Spleen (tissue), 13 donors: ENCODE measurements at places on chromosomes 2 and 18. TPM values are rescaled to one million over a fixed set of nuclear protein-coding genes. Genes with fewer than 3 reads are reported as not detected.

Gene TTC31
- 36.4 TPM for total RNA-seq

Gene MIB1
- 27.6 TPM for total RNA-seq

DNA sequence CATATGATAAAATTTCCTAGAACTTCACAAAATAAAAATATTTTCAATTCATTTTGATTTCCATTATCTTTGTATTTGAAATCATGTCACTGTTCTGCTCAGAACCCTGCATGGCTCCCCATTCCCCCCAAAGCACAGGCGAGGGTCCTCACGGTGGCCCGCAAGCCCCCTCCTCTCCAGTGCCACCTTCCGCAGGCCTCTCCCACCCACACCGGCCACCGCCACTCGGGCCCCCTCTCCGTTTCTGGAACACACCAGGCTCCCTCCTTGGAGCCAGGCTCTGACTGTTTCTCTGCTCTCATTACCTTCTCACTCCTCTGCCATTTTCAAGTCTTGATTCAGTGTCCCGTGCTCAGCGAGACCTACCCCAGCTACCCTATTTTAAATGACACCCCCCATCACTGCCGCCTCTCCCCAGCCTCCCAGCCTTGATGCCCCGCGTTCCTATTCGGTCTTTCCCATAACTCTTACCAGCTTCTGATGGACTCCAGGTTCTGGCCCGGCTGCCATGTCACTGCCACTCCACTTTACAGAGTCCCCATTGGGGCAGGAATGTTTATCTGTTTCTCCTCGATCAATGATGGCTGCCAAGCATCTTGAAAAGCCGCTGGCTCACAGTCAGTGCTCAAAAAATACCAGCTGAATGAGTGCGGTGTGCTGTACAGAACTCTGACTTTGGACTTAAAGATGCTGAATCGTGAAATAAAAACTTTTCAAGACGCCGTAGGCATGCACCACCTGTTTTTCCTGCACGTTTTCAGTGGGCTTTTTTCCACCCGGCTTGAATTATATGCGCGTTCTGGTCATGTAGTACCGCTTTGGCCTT lies 201.0 kb downstream of the GBX2 start:
- peak; percentile 50 for DNase-seq

- DNase-seq: no peak
Observed at GRCh38 chr2:148814143-148814859, 60.7 kb upstream of the KIF5C start.

DNA sequence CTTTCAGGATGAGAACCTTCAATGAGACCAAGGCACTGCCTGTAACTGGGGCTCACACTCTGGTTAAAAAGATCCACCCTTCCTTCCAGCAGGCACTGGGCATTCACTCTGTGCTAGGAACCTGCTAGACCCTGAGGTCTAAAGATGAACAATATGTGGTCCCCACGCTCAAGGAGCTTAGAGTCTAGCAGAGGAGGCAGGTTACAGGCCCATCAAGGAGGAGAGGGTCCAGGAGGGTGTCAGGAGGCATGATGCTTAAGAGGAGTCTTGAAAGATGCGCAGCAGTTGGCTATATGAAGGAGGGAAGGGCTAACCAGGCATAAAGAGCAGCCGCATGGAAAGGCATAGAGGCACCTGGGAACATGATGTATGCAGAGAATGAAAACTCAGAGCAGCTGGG lies 4.5 kb downstream of the ANKRD53 start:
- DNase-seq: peak; percentile 27

GRCh38 chr2:8249141-8249540 lies 432.7 kb upstream of the ID2 start:
- DNase-seq: no peak

DNA sequence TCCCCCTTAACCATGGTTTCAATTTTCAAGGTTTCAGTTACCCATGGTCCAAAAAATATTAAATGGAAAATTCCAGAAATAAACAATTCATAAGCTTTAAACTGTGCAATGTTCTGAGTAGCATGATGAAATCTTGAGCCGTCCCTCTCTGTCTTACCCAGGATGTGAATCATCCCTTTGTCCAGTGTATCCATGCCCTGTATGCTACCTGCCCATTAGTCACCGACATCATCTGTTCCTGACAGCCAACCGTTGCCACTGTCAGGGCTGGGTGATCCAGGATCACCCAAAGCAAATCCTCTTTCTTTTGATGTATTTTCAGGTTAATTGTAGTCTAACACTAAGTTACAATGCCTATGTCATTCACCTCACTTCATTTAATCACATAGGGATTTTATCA lies 15.7 kb upstream of the OLA1 start:
- no peak for DNase-seq

DNA sequence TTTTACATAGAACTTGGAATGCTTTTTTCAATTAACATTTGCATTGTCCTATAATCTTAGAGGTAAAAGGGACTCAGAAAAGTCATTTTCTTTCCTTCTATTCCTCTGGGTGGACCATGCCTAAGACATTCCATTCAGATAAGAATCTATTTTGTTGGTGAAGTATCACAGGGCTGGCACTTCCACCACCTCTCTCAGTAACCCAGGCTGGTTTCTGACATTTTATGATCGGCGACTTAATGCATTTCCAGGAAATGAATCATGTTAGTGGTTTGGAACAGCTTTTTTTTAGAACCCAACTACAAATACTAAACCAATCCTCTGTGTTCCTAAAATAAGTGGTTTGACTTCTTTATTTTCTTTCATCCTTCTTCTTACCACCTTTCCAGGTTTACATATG lies 27.0 kb downstream of the GAD1 start:
- no peak for DNase-seq

DNA sequence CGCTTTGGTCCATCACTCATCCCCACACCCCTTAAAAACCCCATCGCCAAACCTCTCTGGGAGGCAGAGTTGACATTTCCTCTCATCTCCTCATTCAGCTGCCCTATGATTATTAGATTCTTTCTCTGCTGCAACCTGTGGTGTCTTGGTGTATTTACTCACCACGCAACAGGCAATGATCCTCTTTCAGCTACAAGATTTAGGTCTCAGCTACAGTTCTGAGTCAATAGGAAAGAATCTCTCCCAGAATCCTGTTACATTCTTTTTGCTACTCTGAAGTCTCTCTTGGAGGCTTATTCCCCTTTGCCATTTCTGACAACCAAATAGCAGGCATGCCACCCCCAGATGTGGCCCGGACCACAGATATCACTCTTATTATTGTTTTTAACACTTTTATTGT lies 468.3 kb upstream of the GYPC start:
- DNase-seq: no peak

- DNase-seq: no peak
Observed at GRCh38 chr2:217757108-217757463, 245.7 kb downstream of the TNS1 start.

DNA sequence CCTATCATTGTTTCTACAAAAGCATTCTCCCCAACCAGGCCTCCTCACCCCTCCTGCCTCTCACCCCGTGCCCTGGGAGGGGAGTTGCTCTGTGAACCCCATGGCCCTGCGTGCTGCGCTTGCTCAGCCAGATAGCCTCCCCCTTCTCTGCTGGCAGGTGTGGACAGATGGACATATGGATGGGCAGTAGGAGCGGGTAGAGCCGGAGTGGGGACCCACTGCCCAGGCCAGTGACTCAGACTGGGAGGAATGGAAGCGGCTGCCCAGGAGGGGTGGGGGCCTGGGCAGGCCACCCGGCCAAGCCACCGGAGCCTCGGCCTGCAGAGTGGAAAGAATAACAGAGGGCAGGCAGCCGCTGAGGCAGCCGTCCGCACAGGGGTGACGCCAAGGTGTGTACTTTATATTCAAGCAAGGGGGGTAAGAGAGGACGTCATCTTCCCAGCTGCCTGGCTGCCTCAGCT lies 8.7 kb downstream of the CYP26B1 start:
- peak; percentile 74 for DNase-seq

DNA sequence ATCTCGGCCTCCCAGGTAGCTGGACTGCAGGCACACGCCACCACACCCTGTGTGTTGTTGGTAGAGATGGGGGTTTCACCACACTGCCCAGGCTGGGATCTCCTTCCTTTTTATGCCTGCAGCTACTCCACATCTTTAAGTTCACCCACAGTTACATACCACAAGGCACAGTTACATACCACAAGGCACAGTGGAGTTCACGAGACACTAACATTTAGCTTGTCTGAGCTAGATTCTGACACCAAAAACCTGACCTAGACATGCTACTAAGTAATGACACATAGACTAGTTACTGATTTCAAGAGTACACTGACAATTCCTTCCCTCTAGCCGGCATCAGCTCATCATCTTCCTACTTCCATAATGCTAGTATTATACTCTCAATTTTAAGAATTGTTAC lies 4.3 kb downstream of the POLR2D start:
- DNase-seq: no peak

- no peak for DNase-seq
Observed at GRCh38 chr18:49911427-49911826, 98.1 kb upstream of the ACAA2 start.

- DNase-seq: no peak
Observed at GRCh38 chr2:42348113-42348805, 12.8 kb downstream of the COX7A2L start.

GRCh38 chr2:235113854-235114253 lies 162.0 kb downstream of the SH3BP4 start:
- DNase-seq: no peak
